Stimulated activated CD8-positive, alpha-beta memory T cell treated with anti-CD3 and anti-CD28 coated beads, Interleukin-2, amount 100 ng/mL, for 1 hour (primary cell): ENCODE measurements at places on chromosomes 5 and 9.

- DNase-seq, result no peak
Measured at GRCh38 chr5:168334695-168335094, 43.2 kb downstream of the WWC1 start.

GRCh38 chr5:153865016-153865415 is 173.7 kb downstream of the FAM114A2 start:
- no peak for DNase-seq

DNA sequence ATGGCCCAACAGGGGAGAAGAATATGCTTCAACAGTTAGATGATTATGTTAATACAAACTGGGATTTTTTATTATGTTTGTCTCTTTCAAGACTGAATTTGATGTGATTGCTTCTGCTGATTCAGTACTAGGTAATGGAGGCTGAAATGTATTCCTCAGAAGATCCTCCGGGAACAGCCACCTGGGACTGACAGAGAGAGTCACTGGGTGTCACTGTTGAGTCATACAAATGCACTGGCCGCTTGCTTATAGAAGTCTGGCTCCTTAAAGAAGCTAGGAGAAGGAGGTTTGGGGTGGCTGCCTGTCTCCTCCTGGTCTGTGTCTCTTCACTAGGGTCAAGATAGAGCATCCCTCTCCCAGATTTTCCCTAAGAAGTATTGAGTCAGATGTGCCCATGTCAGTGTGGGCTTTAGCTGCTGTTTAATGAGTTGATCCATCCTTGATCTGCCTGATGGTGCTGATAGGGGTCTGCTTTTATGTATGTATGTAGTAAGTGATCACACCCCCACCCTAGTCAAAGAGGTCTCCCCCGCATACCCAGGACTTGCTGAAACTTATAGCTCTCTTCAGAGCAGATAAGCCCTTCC is 773.4 kb downstream of the BRINP1 start:
- no peak for DNase-seq

DNA sequence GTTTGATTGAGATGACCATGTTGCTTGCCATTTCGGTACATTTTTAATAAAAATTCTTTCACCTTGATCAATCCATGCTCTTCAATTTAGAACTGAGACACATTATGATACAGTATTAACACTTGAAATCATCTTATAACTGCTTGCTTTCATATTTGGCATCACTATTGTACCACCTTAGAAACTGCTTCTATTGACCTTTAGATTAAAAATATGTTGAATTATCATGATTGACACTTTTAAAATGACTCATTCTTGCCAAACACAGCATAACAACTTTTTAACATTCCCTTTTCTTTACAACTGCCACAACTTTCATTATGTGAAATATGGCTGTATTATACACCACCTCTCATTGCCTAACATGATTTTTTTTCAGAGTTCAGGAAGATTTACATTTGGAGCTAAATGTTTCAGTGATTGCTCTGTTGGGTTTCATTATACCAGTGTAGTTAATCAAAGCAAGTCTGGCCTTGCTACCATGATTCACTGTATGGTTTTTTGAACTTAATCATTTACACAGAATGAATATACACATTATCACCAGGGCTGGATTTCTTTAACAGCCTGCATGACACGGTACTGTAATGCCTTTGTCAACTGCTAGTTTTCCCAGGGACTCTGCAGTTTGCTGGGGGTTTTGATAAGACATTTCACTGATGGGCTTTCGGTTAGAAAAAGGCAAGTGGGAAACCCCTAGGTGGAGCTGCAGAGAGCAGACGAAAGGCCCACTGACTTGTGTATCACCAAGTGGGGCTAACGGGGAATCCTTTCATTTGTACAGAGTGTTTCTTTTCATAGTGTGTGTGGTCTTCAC is 93.6 kb upstream of the TLE4 start:
- DNase-seq, result peak; percentile 2

DNA sequence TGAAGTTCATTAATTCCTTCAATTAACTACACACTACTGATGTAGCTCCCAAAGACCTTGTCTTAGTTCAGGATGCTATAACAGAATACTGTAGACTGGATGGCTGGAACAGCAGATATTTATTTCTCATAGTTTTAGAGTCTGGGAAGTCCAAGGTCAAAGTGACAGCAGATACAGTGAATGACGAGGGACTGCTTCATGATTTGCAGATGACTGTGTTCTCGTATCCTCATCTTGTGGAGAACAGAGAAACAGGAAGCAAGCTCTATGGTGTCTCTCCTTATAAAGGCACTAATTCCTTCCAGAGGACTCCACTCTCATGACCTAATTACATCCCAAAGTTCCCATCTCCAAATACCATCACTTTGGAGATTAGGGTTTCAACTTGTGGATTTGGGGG is 65.6 kb upstream of the MAP1B start:
- no peak for DNase-seq

- DNase-seq, result no peak
Measured at GRCh38 chr9:109967651-109968642, 187.9 kb downstream of the PALM2AKAP2 start.

GRCh38 chr9:126472948-126473298 is 140.8 kb upstream of the LMX1B start:
- no peak for DNase-seq

DNA sequence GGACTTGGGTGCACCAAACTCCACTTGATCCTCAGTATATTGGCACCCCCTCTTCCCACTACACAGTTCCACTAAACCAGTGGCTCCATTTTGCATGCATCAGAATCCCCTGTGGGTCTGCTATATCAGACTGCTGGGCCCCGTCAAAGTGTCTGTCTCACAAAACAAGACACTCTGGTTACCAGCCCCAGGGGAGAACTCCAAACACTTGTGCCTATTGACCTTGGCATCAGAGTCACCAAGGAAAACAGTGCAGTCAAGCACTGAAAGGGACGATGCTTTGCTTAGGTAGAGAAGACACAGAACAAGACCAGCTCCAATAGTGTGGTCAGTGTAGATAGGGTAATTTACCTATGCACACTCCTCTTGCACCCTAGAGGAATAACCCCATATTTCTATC is 205.8 kb upstream of the RAI14 start:
- DNase-seq, result no peak

DNA sequence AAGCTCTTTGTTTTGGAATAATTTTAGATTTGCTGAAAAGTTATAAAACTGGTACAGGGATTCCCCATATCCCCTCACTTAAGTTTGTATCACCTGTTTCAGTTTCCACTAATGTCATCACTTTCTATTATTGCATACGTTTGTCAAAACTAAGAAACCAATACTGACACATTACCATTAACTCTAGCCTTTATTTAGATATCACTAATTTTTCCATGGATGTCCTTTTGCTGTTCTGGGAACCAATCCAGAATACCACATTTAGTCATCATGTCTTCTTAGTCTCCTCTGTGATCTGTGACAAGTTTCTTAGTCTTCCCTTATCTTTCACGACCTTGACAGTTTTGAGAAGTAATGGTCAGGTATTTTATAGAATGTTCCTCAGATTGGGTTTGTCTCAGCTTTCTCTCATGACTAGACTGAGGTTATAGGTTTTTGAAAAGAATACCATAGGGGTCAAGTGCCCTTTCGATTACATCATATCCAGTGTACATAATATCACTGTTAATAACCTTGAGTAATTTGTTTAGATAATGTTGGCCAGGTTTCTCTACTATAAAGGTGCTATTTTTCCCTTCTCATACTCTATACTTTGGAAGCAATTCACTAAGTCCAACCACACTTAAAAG is 51.9 kb upstream of the NMUR2 start:
- DNase-seq, result no peak

GRCh38 chr9:12904261-12905000 is 129.6 kb downstream of the LURAP1L start:
- no peak for DNase-seq

GRCh38 chr5:180330270-180330648 is 22.9 kb downstream of the GFPT2 start:
- DNase-seq, result no peak

DNA sequence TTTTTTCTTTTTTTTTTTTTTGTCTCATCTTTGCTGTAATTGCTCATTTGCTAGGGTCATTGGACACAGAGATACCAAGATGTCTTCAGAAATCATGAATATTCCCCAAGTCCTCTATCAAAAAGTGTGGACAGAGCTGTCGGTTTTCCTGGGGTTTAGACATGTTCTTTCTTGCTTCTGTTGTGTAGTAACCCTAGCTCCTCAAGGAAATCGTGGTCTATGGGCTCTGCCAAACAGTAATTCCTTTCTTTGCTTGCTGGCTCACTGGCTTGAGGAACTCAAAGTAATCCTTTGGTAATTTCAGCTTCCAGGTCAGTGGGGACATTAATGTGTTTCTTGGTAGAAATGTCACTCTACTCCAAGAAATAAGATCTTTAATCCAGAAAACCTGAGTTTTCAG is 101.7 kb downstream of the TMC1 start:
- no peak for DNase-seq

DNA sequence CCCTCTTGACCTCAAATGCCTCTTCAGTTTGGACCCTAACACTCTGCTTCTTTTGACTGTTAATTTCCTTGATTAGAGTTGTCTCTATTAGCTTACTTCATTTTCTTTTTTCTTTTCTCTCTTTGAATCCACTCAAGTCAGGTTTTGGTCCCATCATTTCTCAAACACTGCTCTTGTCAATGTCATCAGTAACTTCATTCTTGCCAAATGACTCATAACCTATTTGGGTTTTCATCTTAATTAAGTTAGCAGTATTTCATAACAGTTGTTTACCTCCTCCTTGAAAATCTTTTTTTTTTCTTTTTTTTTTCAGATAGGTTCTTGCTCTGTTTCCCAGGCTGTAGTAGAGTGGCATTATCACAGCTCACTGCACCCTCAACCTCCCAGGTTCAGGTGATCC is 119.6 kb downstream of the PARP8 start:
- no peak for DNase-seq

- DNase-seq, result no peak
Measured at GRCh38 chr5:32360906-32361305, 48.2 kb upstream of the MTMR12 start.

DNA sequence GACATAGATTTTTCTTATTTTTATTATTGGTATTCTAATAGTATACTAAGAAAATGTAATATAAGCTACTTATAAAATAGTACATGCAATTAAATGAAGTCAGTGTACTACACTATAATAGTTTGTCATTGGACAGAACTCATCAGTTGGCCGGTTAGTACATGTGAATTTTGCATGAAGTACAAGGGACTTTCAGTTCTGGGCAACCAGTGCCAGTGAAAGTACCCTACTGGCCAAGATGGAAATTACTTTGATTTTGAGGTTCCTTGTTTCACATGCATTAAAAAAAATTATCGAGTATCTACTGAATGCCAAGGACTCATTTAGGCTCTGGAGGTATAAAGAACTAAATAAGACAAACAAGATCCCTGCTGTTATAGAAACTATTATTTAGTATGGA is 213.4 kb upstream of the ELL2 start:
- no peak for DNase-seq

- DNase-seq, result no peak
Measured at GRCh38 chr9:124676159-124676551, 95.0 kb downstream of the NR6A1 start.

- DNase-seq, result no peak
Measured at GRCh38 chr5:155027993-155028629, 14.6 kb downstream of the KIF4B start.

GRCh38 chr5:1185629-1186350 is 15.6 kb upstream of the SLC6A19 start:
- no peak for DNase-seq

- DNase-seq, result no peak
Measured at GRCh38 chr5:169980418-169981053, at the start of gene INSYN2B. INSYN2B (minus strand) TSS chr5:169980495; CDS start chr5:169883898, 96,597 bp downstream.

DNA sequence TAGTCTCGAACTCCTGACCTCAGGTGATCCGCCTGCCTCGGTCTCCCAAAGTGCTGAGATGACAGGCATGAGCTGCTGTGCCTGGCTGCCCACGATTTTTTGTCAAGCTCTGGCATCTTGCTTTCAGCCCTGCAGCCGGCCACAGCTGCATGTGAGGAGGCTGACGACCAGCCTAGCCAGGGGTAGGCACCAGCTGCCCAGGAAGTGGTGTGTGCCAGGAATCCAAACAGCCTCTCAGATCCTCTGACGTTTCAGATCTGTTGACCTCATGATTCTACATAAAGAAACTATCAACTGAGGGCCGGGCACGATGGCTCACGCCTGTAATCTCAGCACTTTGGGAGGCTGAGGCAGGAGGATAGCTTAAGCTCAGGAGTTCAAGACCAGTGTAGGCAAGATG is 19.0 kb downstream of the DYNC2I2 start:
- no peak for DNase-seq

DNA sequence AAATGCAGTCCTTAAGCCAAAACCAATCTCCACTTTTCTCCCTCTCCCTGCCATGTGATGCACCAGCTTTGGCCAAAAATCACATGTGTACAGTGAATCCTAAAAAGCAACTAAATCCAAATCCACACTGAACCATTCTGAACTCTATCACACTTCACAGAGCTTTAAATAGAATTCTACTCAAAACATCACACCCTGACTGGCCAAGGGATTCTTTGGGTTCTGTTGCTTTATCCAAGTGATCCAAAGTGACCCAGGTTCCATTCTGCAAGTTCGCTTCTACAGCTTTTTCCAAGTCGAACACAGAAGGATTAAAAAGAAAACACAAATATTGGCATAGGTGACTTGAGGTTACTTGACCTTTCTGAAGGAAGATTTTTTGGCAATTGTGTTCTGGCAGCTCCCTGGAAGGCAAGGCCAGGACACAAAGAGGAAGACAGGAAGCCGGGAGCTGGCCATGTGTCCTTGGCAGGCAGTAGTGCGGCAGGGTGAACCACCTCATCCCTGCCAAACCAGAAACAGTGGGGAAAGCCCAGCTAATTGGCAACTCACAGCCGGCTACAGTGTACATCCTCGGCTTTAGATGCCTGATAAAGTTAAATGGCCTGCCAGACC is 115.0 kb downstream of the NFIB start:
- no peak for DNase-seq

GRCh38 chr9:125956102-125956501 is 208.9 kb downstream of the PBX3 start:
- DNase-seq, result no peak

- no peak for DNase-seq
Measured at GRCh38 chr9:115770521-115770920, 383.1 kb upstream of the PAPPA start.

DNA sequence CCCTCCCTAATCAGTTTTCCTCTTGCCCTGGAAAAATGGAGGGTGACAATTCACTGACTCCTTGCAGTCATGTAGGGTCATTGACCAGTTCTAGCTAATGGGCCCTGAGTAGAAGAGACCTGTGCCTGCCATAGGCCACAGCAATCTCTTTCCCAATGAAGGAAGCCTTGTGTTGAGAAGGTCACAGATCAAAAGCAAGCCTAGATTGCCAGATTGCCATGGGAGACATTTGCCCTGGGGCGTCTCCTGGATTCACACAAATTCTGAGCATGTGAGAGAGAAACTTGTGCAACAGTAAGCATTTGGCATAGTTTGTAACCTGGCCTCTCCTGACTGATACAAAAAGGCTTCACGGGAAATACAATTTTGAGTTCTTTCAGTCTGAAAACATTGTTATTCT is 148.0 kb downstream of the NUDT12 start:
- DNase-seq, result no peak

DNA sequence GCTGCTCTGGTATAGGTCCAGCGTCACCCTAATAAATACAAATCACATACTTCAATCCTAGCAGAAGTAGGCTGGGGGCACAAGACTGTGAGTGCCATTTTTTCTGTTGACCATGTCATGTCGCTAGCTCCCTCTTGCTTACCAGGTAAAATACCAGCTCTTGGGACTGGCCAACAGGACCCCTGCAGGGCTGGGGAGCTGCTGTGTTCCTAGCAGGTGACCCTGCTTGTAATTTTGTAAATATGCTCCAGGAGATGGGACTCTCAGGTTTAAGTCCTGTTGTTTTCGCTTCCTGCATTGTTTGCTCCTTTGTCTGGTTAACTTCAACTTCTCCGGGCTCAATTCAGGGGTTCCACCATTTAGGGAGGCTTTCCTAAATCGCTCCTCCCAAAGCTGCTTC is 286.6 kb upstream of the DAP start:
- DNase-seq, result no peak
